Progenitor cell of endocrine pancreas (in vitro differentiated cells): ENCODE measurements at places on chromosomes 7 and 10. TPM values are rescaled to one million over a fixed set of nuclear protein-coding genes. Genes with fewer than 3 reads are reported as not detected.
A peak's percentile ranks its signal among the peaks of the same experiment; 100 is the strongest.

DNA sequence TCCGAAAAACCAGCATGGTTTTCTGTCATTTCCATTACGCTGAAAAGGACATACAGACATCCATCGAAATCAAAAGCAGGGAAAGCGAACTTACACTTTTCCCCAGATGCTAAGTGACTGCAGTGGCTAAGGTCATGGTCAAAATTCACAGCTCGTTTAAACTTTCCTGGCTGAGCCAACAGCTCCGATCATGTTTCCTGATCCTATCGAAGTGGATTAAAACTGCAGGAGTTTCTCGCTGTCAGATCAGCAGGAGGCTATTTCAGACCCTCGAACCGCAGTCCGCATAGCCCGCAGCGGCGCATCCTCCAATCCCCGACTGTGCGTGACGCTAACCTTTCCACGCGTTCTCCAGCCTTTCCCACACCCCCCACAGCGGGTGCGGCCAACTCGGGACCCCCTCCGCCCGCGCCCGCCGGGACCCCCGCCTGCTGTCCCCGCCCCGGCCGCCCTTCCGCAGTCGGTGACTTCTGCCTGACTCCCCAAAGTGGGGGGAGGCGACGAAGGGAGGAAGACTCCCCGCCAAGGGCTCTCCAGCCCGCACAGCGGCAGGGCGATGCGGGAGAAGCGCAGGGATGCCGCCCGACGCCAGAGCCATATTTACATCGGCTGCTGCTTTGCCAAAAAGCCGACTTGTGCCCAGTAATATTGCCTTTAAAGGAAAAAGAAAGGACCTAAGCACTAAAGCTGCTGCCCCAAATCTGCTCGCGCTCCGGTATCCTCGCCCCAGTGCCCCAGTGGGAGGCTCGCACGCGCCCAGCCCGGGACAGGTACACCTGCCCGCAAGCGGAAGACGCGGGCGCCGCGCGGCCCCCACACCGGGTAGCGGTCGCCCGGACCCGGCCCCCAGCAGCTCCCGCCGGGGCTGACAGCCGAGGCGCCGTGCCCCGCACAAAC lies 1.2 kb downstream of the PIP4K2A start:
- peak; percentile 20 for DNase-seq

- DNase-seq = no peak
These were observed 9.4 kb downstream of the WBP1L start for GRCh38 chr10:102752934-102753664.

- no peak for DNase-seq
These were observed 292.9 kb downstream of the FZD1 start for GRCh38 chr7:91556956-91557650.

- no peak for DNase-seq
These were observed 69.8 kb upstream of the AGR3 start for GRCh38 chr7:16951483-16952080.

- DNase-seq = no peak
These were observed 133.8 kb downstream of the CPEB3 start for GRCh38 chr10:92156874-92157773.

GRCh38 chr7:149145031-149145845 lies 2.0 kb upstream of the ZNF398 start:
- DNase-seq = no peak

GRCh38 chr10:86597306-86597705 lies 57.0 kb upstream of the OPN4 start:
- no peak for DNase-seq

- no peak for DNase-seq
These were observed 1.0 kb downstream of the PFKP start for GRCh38 chr10:3068201-3068967.

DNA sequence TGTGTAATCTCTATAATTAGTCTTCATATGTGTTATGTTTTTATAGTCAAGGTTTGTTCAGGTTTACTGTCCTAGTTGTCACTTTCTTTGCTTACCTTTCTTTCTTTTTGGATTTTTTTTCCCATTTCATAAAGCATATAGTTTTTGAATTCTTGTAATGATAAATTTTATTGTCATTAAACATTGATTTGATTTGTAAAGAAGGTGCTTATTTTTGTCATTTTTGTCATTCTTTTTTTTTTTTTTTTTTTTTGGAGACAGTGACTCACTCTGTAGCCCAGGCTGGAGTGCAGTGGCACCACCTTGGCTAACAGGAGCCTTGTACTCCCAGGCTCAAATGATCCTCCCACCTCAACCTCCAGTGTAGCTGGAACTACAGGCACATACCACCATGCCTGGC lies 9.6 kb upstream of the MINDY3 start:
- no peak for DNase-seq

PON3 gene
- 0.14 TPM in 1 of 2 replicates, not detected in the other for total RNA-seq

SLC35G1 gene
- 7.3 and 9.9 TPM in 2 replicates for total RNA-seq

SPDYE9 gene
- total RNA-seq = 0.22 TPM in 1 of 2 replicates, not detected in the other

RSU1 gene
- 27.4 and 29.0 TPM in 2 replicates for total RNA-seq
